ENCODE measurements at places on chromosomes 12 and 14.

DNA sequence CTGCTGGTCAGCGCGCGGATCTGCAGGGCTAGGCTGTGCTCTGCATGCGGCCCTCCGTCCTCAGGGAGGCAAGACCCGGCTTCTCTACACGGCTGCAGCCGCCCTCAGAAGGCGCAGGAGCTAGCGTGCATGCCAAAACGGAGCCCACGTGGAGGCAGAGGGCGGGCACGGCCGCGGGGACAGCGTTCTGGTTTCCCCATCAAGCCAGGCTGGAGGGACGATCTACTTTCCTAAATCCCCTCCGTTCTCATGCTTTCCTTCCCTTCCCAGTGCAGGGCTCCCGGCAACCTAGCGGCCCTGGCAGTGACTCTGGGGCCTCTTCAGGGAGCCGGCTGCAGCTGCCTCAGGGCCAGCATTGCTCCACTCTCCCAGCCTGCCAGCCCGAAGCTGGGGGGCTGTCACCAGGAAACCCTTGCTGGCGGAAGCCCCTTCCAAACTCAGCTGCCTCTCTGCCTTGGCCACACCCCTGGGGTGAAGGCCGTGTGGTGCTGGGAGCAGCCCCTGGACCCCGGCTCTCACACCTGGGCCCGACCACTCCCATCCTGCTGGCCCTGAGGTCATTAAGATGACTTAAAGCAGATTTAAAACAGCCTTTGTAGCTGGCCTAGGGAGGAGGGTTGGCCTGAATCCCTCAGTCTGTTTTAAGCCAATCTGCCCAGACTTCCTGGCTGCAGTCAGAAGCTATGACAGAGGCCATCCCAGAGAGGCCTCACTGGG, 9.2 kb upstream of the GOLGA3 start:
- DNase-seq: no peak

GRCh38 chr14:89578156-89578555, 161.1 kb upstream of the FOXN3 start:
- DNase-seq: no peak

GRCh38 chr12:82635263-82635662, 51.4 kb upstream of the TMTC2 start:
- no peak for DNase-seq

GRCh38 chr14:61110316-61111082, 129.5 kb downstream of the SLC38A6 start:
- no peak for DNase-seq

DNA sequence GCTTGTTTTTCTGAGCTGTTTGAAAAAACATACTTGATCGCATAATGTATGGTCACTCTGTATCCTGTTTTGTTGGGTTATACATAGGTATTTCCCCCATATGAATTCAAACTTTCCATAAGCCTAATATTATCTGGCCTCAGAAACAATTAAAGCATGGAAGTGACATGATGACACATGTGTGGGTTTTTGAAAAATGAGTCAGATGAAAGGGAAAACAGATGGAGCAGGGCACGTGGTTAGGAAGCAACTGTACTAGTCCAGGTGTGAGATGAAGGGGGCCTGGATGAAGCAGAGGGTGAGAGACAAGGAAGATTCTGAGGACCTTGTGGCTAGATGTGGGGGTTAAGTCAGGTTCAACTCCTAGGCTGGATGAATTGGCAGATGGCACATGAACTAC, 92.7 kb upstream of the DNM1L start:
- DNase-seq: no peak

DNA sequence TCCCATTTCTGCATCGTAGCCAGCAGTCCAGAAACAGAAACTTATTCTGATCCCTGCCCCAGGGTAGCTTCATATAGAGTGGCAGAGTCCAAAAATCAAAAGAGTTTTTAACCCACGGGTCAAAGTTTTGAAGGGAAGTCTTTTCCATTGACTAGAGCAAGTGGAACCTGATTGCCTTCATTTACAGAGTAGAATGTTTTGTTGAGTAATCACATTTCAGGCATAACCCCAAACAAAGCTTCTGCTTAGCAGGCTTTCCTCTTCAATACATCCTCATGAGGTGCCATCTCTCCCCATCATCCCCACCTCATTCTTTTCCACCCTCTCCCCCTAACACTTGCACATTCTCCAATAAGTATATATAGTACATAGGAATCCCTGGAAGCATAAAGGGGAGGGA, 516.0 kb upstream of the FBXO33 start:
- no peak for DNase-seq

- no peak for DNase-seq
These were observed 3.0 kb downstream of the REM2 start for GRCh38 chr14:22885975-22886374.

DNA sequence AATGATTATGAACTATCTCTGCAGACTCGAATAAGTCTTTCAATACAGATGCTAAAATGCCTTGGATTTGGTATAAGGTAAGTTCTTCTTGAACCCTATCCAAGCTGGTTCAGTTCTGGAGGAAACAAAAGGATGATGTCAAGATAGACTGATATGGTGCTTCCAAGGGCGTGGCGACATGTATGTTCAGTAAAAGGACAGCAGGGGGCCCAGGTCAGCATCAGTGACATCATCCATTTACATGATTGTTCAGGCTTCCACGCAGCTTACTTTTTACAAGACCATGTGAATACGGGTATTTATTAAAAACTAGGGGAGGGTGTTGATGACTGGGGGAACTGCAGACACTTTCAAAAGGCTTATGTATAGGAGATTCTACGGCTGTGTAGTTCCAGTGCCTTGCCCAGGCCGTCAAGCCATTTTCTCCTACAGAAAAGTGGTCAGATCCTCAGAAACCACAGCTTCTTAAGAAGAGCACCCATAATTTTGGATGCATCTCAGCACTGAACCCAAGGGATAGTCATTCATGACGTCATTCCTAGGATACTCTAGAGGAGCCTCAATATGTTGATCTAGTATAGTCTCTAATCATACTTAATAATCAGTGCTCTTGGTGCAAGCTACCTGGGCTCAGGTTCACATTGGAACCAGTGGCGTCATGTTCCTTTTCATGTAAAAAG, 527.7 kb downstream of the FUT8 start:
- no peak for DNase-seq

GRCh38 chr12:47920913-47921312, 16.1 kb upstream of the VDR start:
- DNase-seq: no peak

All from DMS79 (cell line).